ENCODE measurements at places on chromosomes 1 and 21.

- DNase-seq: peak; percentile 58
Observed at GRCh38 chr1:192225703-192226102, 67.4 kb downstream of the RGS18 start.

DNA sequence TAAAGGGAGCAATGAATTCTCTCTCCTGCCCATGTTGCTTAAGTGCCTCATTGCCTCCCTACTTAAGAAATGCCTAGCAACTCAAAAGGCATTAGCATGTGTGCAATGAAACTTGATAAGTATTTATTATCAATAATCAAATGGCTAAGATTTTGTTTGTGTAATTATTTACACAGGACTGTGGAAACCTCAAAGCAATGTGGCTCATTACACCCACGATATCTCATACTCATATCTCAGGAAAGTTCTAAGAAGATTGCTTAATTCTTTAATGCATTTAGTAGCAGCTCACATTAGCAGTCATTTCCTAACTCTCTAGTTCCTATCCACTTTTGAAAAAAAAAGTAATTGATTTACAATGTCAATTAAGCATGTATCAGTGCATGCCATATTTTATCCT, 253.3 kb downstream of the DUSP10 start:
- DNase-seq: no peak

DNA sequence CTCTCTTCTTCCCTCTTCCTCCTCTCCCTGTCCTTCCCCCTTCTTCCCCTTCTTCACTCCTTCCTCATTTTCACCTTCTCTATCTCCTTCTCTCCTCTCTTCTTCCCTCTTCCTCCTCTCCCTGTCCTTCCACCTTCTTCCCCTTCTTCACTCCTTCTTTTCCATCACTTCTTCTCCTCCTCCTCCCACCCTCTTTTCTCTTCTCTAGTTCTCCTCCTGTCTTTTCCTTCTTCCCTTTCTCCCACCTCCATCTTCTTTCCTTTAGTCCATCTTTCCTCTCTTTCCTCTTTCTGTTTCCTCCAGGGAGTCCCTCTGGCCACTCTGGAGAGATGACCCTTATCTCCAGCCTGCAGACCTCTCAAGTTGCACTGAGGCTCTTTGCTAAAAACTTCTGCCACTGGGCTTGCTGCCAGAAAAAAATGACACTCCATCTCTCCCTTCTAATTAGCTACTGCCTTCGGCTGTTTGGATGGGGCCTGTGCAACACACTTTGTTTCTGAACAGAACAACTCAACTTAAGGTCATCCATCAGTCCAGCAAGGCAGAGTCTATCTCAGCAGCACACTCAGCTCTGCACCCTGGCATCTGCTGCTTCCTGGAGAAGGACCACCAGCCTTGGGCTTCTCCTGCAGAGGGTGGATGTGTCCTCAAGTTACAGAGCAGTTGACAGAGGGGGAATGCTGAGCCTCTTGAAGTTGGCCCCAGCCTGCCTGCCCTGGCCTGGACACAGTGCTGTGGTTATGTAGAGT, 538.8 kb downstream of the MATN1 start:
- no peak for DNase-seq

DNA sequence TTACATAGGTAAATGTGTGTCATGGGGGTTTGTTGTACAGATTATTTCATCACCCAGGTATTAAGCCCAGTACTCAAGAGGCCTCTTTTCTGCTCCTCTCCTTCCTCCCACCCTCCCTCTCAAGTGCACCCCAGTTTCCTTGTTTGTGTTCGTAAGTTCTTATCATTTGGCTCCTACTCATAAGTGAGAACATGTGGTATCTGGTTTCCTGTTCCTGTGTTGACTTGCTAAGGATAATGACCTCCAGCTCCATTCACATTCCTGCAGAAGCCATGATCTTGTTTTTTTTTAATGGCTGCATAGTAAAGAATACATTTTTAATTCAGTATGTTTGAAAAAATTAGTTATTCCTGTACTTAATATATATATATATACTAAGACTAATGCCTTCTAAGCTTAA, 107.7 kb downstream of the CLDN17 start:
- DNase-seq: no peak

DNA sequence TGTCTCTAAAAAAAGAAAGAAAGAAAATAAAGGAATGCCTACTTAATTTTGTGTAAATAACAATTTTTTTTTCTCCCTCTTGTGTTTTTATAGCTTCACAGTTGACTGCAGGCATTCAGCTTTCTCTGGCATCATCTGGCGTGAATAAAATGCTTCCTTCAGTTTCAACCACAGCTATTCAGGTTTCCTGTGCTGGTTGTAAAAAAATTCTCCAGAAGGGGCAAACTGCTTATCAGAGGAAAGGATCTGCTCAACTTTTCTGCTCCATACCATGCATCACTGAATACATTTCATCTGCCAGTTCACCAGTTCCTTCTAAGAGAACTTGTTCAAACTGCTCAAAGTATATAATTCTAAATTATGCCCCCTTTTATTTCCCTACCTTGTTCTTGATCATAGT, 18.0 kb downstream of the ZMYM1 start:
- no peak for DNase-seq

DNA sequence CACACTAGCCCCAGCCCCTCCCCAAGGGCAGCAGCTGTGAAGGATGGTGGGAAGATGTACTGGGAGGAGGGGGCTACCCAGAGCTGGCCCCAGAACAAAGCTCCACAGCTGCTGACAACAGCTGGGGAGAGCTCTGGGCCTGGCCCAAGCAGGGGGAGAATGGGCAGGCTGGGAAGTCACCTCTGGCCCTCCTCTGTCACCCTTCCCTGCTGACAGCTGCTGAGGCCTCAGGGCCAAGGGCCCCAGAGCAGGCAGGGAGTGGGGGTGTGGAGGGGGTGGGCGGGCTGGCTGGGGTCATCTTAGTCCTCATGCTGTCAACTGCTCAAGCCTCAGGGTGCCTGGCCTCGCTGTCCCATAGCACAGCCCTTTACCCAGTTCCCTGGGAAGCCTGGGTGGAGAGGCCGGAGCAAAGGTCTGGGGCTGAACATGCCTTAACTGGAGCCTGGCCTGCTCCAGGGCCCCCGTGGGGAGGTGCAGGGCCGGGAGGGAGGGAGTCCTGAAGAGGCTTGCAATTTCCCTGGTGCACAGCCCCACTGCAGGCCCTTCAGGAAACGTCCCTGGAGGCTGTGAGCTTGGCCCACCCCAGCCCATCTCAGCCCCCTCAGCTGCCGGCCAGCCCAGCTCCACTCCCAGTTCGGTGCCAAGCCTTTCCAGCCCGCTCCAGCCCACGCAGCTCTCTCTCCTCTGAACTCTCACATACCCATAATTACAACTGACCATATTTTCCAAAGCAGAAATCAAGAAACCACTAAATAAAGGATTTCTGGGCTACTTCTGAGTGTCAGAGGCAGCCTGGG, 25.7 kb downstream of the HSPG2 start:
- no peak for DNase-seq
